DMS79 (cell line): ENCODE measurements at places on chromosomes 12 and 14.
A peak's percentile ranks its signal among the peaks of the same experiment; 100 is the strongest.

- DNase-seq = no peak
Measured at GRCh38 chr14:22555384-22556011, 33.5 kb downstream of the DAD1 start.

DNA sequence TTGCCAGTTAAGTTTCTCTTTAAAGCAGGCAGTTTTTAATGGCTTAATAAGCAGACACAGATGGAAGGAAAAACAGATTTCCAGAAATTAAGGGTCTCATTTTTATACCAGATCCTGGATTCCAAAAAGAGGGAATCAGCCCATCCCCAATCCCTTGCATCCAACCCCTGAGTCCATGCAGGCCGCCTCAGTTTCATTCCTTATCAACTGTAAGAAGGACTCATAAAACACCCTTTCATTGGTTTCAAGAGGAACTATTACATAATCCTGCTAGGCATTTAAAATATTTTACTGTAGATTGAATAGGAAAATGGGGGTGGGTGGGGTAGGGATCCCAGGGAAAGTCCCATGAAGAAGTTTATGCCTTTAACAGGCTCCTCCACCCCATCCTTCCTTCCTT is 9.4 kb downstream of the CCDC184 start:
- no peak for DNase-seq

DNA sequence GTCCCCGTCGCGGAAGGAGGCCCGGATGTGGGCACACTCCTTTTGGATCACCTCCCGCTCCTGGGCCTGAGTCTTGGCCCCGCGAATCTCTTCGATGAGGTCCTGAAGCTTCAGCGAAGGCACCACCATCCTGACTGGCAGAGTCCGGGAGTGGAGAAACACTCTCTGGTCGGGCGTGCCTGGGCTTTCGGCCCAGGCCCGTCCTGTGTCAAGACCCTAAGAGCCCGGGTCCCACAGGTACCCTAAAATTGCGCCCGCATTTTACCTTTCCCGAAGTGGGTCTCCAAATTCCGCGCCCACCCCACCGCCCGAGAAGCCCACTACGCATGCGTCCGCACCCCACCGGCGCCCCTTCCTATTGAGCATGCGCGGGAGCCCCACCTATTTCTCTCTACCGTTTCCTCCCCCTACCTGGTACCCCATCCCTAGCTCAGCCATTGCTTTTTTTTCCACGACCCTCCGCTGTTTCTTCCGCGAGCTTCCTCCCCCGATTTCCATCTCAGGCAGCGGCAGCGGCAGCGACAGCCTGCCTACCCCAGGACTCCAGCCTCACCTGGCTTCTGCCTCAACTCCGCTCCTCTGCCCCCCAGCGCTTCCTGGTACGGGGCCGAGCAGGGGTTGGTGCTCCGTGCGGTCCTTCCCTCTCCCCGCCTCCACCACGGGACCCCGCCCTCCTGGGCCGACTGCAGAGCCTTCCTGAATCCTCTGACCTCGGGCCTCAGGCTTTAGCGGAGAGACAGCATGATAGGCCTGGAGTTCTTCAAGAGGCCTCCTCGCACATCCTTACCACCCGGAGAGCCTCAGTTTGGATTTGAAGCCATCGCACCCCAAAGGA is at the start of gene AP1G2:
Gene AP1G2 (minus strand): TSS at position 606 of the 835 bp plus-strand sequence. CDS start 477 bp downstream, at position 129.
- peak; percentile 85 for DNase-seq

GRCh38 chr12:72485017-72485701 is 213.0 kb downstream of the TRHDE start:
- no peak for DNase-seq

- no peak for DNase-seq
Measured at GRCh38 chr12:115249671-115250278, 565.8 kb upstream of the TBX3 start.

- DNase-seq = peak; percentile 9
Measured at GRCh38 chr12:13816394-13816793, 165.0 kb downstream of the GRIN2B start.

DNA sequence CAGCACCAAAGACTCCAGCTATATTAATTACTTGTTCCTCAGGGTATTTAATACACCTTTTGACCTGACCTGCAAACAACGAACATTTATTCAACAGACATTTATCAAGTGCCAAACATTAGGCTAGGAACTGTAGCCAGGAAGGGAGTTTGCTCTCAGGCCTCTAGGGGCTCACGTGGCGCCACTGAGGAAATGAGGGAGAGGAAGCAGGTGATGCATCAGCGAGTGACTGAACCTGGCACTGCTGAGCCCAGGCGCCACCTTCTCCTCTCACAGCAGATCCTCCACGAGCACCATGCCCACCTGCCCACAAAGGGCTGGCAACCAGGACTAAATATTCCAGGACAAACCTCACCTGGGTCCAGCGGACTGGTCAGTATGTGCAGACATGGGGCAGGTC is 50.2 kb downstream of the SETD3 start:
- no peak for DNase-seq

DNA sequence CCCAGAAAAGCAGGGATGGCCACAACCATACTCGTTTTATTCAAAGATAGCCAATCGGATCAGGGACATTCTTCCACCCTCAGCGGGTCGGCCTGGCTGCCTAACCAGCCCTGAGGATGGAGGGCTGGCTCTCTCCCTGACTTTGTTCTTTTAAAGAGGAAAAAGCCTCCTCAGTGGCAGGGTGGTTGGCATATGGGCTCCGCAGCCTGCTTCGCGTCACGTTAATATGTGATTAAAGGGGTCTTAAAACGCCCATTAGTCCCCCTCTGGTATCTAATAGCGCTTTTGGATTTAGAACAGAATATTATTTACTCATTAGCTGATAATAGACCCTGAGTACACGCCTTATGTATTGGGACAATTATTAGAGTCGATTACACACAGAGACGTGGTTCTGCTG is 199.4 kb downstream of the PHETA1 start:
- DNase-seq = no peak

DNA sequence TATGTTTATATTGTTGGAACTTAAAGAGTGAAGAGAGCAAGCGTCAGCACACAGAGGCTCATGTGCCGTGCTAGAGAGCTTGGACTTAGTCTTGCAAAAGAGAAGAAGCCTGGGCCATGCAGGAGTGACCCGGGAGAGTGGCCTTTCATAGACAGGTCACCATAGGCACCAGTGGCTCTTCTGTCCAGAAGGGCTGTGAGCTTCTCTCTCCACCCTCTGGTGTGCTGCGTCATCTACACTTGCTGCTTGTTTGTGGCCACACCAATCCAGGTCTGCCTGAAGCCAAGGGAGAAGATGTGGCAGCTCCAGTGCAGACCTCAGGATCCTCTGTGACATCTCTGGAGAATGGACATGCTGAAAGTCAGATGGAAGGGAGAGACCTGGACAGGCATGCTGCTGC is 74.4 kb downstream of the NTF3 start:
- DNase-seq = no peak

DNA sequence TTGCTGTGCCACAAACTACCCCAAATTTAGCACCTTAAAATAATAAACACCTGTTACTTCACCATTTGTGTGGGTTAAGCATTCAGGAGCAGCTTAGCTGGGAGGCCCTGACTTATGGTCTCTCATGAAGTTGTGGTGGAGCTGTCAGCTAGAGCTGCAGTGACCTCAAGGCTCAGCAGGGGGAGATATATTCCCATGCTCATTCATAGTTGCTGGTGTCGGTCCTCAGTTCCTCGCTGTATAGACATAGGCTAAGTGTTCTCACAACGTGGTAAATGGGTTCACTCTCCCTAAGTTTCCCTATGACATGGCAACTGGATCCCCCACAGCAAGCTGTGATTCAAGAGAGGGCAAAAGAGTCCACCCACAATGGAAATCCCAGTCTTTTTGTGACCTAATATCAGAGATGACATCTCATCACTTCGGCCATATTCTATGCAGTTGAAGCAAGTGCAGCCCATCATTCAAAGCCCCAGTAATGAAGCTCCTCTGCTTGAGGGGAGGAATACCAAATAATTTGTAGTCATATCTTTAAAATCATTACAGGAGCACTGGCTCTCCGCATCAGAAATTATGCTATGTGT is 41.1 kb downstream of the PRB3 start:
- no peak for DNase-seq

DNA sequence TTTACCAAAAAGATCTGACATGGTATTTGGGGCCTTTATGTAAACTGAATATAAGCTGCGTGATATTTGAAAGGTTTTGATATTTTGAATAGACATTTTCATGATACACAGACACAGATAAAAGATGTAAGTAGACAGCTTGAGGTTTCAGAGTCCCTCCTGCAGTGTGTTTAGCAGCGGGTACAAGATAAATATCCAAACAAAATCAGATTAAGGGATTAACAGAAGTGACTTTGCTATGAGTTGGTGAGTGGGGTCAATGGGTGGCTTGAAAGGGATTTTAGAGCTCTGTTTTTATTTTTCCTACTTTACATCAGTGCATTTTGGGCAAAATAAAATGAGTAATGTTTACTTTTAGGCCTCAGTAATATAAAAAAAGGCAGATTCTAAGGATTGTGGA is 84.1 kb downstream of the IGF1 start:
- DNase-seq = no peak

GRCh38 chr12:65306366-65307168 is 28.1 kb downstream of the MSRB3 start:
- no peak for DNase-seq
